ENCODE measurements at places on chromosomes 7 and 10.

DNA sequence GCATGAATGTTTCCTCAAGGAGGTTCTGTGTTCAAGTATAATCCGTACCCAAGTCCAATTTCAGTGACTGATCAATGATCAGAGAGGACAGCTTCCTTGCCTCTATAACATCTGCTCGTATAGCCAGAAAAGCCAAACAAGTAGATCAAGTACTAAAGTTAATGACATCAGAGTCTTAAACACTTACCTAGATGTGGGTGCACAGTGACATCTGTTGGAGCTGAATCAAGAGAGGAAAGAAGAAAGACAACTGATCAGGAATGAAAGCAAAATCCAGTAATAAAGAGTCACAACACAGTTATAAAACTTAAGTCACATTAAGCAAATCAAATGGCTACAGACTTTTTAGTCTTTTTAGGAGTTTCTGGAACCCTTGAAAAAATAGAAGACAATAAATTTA lies 236.5 kb downstream of the RELN start:
- DNase-seq: no peak

GRCh38 chr7:155799514-155799913 lies 12.7 kb downstream of the SHH start:
- DNase-seq: no peak

DNA sequence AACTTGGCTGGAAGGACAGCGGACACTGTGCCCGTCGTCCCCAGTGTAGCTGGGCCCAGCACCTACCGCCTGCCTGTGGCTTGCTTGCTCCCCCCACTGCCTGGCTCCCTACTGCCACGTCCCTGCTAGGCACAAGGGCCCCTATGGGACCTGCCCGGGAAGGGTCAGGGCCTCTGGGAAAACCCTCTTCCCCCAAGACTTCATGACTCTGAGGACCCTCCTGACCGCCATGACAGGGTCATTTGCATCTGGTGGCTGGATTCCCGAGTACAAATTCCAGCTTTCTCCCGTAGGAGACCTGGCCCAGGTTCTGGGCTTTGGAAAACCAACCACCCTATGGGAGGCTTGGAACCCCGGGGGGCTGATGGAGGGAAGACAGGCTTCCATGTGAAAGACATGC lies 1.4 kb upstream of the MMD2 start:
- no peak for DNase-seq

DNA sequence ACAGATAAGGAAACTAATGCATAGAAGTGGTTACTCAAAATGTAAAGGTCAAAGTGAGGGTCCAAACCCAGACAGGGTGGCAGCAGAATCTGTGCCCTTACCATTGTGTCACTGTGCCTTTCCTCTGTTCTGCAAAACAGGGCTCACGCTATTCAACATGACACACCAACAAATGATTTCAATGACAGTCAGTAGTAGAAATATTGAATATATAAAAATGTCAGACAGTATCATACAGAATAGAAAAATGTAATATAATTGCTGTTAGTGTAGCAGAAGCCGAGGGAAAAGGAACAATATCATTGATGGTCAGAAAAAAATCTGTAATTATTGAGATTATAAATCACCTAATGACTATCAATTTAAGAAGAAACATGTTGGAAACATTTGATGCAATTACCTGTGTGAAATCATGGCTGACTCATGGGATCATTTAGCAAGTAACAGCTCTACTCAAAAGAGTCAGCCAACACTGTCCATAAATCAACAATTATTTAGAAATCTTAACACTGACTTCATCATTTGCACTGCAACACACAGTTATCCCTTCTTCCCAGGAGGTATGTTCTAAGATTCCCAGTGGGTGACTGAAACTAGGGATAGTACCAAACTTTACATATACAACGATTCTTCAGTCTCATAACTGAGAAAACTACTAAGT lies 198.7 kb downstream of the DGKI start:
- DNase-seq: no peak

DNA sequence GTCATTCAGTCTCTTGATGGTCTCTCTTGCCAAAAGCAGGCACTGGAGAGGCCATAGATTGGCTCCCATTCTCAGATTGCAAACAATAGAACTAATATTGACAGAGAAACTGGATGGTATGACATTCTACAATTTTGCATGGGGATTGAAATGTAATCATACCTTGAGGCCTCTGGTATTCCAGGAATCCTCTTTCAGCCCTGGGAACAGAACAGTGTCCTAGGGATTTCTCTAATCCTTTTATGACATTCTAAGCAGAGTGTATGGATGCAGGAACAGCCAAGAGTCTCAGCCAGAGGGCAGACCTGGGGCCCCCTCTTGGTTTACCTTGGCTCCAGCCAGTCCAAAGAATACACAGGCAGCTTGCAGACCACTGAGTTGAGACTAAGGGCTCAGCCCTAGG lies 206.4 kb downstream of the KCNMA1 start:
- DNase-seq: no peak

All from activated CD4-positive, alpha-beta T cell treated with anti-CD3 and anti-CD28 coated beads for 48 hours (primary cell).